ENCODE measurements at places on chromosomes 3 and 15.

DNA sequence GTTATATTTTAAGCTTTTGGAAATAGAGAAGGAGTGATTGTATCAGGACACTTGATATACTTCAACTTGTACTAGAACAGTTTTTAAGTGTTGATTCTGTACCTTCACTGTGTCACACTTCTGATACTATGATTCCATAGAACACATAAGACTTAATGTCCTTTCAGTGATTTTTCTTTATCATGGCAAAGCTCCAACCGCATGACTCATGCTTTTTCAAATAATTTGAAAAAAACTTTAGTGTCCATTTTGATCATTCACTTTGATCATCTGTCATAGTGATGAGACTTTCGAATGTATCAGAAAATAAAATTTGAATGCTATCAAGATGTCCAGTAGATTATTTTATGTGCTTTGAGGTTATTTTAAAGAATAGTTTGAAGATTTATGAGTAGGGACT, 32.0 kb downstream of the AP4E1 start:
- DNase-seq = no peak

DNA sequence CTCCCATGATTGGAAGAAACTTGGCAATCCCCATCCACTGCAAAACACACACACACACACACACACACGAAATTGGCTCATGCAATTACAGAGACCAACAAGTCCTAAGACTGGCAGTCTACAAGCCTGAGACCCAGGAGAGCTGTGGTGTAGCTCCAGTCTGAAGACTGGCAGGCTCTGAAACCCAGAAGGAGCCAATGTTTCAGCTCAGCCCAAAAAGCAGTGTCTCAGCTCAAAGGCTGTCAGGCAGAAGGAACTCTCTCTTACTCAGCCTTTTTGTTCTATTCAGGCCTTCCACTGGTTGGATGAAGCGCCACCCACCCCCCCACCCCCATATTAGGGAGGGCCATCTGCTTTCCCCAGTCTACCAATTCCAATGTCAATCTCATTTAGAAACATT, 32.1 kb downstream of the MESD start:
- DNase-seq = no peak

GRCh38 chr3:35950021-35950420, 310.7 kb downstream of the ARPP21 start:
- DNase-seq = no peak

DNA sequence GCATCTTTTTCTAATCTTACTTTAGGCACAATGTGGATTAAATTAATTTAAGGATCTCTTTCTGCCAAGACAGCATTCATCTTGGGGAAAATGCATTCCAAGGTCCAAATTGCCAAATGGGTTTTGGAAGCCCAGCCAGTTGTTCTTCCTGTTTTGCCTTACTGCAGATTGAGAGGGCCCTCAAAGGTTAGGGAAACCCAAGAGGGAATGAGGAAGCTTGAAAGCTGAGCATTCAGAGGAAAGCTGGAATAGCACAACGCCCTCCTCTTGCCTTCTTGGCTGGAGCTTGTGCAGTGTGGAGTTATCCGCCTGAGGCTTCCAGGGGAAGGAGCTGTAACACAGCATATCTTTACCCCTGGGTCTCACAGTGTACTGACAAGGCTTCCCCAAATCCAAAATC, 18.2 kb upstream of the SACM1L start:
- DNase-seq = no peak

GRCh38 chr3:130546920-130547679, 30.1 kb downstream of the COL6A6 start:
- DNase-seq = no peak

GRCh38 chr3:146832857-146833458, 227.8 kb upstream of the PLSCR5 start:
- no peak for DNase-seq

DNA sequence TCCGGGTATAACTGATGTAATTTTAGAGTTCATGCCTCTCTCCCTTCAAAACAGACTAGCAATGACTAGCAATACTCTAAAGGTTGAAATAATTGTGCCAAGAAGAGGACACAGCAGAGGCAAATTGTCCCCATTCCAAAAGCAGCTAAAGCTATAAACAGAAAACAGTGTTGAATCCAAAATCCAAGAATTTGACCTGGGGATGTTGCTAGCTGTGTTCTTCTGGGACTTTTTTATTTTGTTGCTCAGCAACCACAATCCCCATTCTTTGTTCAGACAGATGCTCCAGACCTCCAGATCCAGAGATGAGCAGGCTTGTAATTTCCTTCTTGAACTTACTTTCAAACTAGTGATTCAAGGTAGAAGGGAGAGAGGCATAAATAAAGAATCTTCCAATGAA, 191.5 kb downstream of the FOXB1 start:
- DNase-seq = no peak

GRCh38 chr3:120399372-120399771, 50.2 kb upstream of the LRRC58 start:
- no peak for DNase-seq

DNA sequence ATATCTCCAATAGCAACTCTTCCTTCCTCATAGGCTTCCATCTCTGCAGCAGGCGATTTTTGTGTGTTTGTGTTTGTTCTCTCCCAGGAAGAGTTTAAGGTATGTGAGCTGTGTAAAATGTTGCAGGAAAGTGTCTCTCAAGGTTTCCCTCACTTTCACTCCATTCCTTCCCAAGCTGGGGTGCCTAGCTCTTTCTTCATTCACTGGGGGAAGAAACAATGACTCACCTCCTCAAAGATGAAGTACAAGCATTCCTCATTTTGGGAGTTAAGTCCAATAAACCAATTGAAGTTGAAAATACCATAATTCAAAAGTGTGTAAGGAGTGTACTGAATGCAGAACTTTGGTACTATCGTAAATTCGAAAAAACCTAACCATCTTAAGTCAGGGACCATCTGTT, 422.7 kb upstream of the CFAP20DC start:
- DNase-seq = no peak

DNA sequence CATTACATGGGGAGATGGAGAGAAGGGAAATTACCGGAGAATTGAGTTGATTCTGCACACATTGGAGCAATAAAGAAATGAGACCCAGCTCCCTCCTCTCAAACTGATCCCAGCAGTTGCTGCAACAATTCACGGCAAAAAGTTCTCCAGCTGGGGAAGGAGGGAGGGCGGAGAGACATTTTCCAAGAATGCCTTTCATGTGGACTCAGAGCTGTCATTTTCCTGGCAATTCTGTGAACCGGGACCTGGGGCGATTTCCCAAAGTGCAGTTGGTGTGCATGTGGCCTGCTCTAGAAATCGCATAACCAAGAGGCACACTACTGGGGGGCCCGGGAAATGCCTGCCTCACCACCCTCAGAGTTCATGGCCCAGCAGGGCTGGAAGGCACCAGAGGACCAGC, 48.7 kb upstream of the IREB2 start:
- no peak for DNase-seq

GRCh38 chr15:98946301-98947255, 61.0 kb downstream of the PGPEP1L start:
- DNase-seq = no peak

DNA sequence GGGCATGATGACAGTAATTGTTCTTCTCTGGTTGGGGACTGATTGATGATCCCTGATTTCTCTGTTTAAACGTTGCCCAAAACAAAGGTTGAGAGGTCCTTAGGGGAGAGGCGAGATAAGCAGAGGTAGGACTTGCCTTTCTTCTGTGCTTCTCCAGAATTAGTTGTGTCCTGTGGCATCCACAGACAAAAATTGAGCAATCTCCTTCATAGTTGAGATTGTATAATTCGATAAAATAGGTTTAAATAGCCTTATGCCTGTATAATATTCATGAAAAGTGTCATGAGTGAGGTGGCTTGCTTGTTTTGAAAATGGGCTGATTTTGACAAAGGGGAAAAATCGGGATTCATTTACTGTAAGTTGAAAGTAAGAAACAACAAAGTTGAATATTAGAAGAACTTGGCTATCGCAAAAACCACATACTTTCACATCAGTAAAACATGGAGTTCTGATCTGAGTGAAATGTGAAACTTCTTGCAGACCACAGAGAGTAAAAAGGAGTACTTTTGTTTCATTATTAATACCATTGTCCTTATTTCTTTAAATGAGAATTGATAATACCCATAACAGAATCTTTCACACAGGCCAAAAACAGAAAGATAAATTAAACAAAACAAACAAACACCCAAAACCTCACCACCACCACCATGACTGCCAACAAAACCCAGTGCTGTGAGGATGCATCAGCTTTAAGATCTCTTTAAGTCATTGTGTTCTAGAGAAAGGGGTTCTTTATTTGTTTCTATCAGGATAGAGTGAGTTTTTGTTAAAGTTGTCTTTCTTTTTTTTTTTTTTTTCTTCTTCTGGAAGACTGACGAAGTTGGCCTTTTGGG, 155.7 kb downstream of the LPP start:
- no peak for DNase-seq

DNA sequence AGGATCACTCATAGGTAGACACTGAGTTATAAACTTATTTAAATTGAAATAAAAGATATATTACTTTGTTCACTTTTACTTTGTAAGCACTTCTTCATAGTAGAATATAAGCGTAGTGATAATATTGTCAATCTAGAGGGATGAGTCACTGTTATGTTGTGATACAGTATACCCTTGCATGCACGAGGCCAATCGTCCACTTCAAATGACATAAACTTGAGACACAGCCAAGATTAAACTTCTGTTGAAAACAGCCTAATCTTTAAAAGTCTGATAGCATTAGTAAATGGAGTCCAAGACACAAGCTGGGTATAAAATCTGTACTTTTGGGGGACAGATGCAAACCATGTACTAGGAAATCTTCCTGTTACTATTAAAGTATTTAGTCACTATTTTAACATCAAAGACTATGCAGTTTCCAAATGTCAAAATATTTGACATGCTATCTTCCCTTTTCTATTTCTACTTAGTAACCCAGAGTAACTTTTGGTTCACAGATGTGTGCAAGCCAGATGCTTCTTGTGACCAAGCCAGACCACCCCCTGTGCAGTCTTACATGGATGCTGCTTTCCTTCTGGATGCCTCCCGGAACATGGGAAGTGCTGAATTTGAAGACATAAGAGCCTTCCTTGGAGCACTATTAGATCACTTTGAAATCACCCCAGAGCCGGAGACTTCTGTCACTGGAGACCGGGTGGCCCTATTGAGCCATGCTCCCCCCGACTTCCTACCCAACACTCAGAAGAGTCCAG, 85.3 kb downstream of the PIK3R4 start:
- no peak for DNase-seq

DNA sequence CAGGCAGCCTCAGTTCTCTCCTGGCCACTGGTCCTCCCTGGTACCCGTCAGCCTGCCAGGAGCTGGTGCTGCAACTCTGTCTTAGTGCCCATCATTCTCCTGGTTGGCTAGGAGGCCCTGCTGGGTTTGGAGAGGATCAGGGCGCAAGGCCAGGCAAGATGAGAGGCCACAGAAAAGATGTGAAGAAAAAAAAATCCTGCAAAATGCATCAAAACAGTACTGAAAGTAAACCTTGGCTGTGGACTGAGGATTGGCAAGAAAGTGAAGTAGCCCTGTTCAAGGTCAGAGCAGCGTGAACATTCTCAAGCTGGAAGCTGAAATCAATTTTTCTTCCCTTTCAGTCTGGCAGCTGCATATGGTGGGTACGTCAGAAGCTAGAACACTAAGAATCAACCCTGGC, 74.2 kb downstream of the GTF2E1 start:
- DNase-seq = no peak

- DNase-seq = no peak
These were observed 164.7 kb downstream of the CTNNB1 start for GRCh38 chr3:41363830-41364523.

GRCh38 chr15:77639431-77639830, 6.7 kb upstream of the LINGO1 start:
- DNase-seq = no peak

DNA sequence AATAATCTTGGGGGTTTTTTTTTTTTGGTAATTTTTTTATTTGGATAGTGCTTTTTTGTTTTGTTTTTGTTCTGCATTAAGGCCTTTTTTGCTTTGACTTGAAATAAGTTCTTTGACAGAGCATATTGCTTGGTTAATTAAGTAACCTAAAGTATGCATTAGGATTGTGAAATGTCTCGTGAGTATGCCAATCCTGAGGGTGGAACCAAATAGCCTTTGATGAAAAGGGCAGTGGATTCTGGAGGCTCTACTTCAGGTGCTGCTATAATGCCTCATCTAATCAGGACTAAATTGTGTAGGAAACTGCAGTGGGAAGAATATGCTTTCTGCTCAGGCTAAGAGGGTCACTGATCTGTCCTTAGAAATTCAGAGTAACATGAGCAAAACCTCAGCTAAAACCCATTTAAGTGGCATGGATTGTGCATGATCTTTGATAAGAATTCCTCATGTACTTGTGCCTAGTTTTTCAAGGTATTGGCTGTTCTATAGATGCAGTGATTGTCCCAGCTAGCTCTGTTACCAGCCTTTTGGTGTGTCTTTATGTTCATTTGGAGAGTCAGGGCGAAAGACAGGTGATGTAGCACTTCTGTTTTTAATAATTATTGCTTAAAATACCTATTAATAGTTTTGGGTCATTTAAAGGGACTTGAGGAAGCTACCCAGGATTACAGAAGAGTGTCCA, 15.4 kb downstream of the CDV3 start:
- no peak for DNase-seq

DNA sequence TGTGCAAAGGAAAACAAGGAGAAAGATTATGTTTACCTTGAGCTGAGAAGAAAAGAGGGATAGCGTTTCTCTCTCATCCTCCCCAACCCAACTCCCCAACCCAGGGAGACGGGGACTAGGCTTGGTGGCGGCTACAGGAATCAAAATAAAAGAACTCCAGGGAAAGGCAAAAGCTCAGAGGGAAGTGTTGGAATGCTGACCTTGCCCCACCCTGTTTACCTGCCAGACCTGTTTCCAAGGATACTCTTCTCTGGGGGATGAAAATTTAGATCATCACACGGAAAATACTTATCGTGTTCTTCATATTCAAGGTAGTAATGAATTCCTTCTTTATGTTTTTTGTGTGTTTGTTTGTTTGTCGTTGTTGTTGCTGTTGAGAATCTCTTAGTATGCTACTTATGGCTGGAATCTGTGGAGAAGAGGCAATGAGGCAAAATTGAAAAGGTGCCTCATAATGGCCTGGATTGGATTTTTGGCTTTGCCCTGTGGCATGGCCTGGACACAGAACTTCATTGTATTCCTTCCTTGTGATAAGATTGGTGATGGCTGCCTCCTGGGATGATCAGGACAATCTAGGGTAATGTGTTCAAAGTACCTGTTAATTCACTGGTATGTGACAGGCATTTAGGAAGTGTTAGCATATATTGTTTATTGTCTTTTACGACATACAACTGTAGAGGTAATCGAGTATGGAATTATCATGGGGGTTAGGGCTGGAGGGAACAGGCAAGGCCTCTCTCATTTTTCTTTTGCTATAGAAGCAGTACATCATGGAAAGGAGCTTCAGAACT, 11.1 kb upstream of the TPRG1 start:
- no peak for DNase-seq
